IPS-NIHi11 (cell line): ENCODE measurements at places on chromosomes 12 and 14.

GRCh38 chr12:74957231-74957630 is 252.4 kb downstream of the KCNC2 start:
- no peak for DNase-seq

- DNase-seq, result peak; percentile 29
Observed at GRCh38 chr14:81268016-81268416, 47.3 kb upstream of the GTF2A1 start.

- DNase-seq, result no peak
Observed at GRCh38 chr12:72146495-72146894, 125.7 kb upstream of the TRHDE start.

DNA sequence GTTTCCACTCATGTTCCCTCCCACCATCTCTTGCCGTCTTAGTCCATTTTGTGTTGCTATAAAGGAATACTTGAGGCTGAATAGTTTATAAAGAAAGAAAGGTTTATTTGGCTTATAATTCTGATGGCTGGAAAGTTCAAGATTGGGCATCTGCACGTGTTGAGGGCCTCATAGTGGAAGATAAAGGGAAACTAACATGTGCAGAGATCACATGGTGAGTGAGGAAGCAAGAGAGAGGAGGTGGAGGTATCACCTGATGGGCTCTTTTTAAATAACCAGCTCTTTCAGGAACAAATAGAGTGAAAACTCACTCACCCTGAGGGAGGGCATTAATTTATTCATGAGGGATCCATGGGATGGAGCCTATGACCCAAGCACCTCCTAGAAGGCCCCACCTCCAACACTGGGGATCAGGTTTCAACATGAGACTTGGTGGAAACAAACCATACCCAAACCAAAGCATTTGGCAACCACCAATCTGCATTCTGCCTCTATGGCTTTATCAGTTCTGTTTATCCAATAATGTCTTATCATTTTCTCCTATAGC is 29.5 kb downstream of the MYO1H start:
- DNase-seq, result peak; percentile 21

GRCh38 chr12:106914796-106915634 is 40.7 kb upstream of the TMEM263 start:
- DNase-seq, result no peak

- DNase-seq, result no peak
Observed at GRCh38 chr12:41140117-41140516, 48.0 kb upstream of the PDZRN4 start.

GRCh38 chr12:25248137-25248536 is 2.6 kb downstream of the KRAS start:
- DNase-seq, result no peak

- DNase-seq, result no peak
Observed at GRCh38 chr12:31217356-31218130, 108.4 kb downstream of the SINHCAF start.

DNA sequence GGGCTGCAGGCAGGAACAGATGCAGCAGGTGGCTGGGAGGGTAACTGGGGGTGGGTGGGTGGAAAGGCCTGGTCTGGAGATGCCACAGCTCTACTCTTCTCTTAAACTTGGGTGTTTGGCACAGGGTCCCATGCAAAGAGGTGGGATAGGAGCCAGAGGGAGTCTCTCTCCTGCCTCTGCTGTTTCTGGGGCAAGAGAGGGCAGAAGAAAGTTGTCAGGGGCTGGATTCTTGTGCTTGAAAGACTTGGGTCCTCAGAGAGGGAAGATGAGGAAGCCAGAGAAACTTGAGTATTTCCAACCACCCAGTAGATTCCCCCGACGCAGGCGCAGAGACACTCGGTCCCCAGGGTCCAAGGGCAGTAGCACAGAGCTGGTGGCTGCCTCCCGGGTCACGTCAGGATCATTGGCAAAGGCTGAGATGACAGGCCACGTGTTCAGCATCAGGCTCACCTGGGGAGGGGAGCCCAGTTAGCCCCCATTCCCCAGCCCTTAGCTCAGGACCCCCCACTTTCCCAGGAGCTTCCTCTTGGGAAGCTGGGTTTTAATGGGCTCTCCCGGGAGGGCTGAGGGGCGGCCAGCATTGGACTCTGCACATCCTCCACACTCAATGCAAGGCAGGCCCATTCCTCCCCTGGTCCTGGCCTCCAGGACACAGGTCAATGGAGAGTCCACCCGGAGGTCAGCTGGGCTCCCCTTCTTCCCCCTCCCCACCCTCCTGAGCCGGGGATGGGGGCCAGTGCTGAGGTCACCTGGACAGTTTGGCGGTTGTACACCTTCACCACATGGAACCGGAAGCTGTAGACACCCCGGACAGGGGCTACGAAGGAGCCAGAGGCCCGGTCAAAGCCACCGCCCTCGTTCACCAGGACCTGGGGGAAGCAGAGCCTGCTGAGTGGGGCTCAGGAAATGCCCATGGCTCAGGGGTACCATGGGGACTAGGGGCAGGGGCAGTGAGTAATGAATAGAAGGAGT is 1.6 kb downstream of the CBLN3 start:
- DNase-seq, result no peak

DNA sequence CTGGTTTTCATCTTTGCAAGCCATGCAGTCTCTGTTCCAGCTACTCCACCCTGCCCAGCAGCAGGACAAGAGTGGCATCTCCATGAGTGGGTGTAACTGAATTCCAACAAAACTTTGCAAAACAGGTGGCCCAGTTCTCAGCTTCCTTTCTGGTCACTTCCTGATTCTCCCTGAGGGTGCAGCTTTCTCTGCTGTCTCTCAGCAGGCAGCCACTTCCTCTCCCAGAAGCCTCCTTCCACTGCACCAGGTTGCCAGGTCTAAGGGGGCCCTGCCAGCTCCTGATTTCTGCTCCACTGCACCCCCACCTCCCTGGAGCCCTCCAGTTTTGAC is 341.0 kb upstream of the FKBP4 start:
- DNase-seq, result no peak

- DNase-seq, result no peak
Observed at GRCh38 chr12:17609153-17609552, 480.8 kb downstream of the RERGL start.

DNA sequence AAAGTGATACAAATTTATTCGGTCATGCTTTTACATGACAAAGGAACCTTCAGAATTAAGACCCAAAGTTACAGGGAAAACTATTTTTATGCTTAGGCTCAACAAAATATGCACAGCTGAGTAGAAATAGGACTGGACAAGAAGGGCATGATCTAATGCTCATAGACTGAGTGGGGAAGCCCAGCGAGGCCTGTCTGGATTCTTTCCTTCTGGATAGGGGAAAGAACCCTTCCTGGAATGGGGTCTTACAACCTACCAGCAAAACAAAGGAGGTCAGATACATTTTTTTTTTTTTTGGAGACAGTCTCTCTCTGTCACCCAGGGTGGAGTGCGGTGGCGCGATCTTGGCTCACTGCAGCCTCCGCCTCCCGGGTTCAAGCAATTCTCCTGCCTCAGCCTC is 2.2 kb upstream of the DDX55 start:
- DNase-seq, result no peak

DNA sequence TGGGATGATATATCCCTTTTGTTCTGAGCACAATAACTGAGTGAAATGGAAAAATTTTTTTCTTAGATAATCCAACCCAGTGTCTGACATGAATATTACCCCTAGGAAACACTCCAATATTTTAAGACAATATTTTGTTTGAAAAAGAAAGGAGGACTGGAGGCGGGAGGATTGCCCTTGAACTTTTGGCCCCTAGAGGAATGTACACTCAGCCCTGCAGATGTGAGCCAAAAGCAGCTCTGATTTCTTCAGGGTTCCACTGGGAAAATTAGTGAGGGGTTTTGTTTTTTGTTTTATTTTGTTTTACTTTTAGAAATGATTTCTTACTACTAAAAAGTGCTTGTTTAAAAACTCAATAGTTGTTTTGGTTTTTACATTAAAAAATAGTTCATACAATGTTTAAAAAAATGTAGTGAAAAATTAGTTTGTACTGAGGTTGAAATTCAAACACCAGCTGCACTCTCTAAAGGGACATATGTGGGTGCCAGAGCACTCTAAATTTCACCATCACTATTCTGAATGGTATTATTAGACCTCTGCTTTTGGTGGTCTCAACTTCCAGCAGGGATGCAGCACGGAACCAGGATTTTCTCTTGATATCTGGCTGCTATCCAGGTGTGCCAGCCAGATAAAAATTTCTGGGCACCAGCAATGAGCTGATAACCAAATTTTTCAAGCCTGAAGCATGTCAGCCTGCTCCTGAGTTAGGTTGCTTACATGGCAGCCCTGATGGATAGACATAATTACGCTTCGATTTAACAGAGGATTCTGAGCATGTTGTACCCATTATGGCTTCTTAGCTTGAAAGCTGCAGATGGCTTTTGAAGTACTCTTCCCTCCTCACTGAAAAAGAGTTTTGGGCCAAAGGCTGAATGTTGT is 141.9 kb downstream of the ANO6 start:
- DNase-seq, result no peak

DNA sequence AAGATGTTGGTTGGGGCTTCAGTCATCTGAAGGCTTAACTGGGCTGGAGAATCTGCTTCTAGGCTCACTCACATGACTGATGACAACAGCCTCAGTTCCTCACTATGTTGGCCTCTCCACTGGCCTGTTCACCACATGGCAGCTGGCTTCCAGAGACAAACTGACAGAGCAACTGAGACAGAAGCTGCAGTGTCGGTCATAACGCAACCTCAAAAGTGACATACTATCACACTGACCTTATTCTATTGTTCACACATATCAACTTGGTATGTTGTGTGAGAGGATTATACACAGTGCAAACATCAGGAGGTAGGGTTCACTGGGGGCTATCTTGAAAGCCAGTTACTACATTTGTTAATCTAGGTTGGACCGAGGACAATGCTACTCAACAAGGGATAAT is 92.9 kb downstream of the PAWR start:
- no peak for DNase-seq

- peak; percentile 24 for DNase-seq
Observed at GRCh38 chr12:48279601-48280000, 71.1 kb downstream of the ZNF641 start.

GRCh38 chr12:115209230-115209629 is 525.3 kb upstream of the TBX3 start:
- no peak for DNase-seq

DNA sequence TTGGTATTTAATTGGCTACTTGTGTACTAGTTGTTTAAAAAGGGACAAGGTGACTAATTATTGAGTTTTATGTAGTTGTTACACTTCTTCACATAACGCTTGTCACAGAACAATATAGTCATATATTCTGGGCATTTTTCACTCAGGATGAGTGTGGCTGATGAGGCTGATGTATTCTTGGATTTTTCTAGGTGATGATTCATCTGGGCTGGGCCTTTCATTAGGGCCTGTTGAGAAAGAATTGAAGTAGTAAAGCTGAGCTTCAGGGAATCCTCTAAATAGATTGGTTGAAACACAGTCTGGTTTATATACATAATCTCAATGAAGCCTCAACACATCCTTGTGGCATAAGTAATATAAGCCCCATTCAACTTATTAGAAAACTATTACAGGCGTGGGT is 445.7 kb downstream of the DAD1 start:
- no peak for DNase-seq

GRCh38 chr12:66863276-66863675 is 184.4 kb upstream of the GRIP1 start:
- no peak for DNase-seq

- no peak for DNase-seq
Observed at GRCh38 chr14:49363821-49364751, 222.1 kb downstream of the RPS29 start.

DNA sequence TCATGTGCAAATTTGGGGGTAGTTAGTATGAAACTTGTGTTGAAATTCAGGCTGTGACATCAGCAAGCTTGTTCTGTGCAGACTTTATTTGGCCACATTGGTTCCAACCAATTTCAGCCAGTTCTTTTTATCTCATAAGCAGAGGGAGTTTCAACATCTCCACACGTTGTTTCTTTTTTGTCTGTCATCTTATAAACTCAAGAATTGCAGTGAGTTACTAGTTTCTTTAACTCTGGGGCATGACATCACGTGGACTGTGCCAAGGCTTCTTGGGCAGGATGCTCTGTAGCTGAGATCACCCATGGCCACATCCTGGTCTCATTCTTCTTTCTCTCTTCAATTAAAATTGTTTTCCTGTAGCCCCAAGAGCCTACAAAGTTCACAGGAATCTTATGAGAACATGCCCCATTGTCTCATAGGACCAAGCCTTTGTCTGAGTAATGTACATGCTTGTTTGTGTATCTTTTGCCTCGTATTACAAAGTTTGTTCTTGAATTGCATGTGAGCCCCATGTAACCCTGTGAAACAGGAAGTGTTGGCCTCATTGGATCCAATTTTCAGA is 982.0 kb upstream of the TMEM132C start:
- no peak for DNase-seq

- DNase-seq, result no peak
Observed at GRCh38 chr12:119645535-119646059, 22.3 kb upstream of the PRKAB1 start.

DNA sequence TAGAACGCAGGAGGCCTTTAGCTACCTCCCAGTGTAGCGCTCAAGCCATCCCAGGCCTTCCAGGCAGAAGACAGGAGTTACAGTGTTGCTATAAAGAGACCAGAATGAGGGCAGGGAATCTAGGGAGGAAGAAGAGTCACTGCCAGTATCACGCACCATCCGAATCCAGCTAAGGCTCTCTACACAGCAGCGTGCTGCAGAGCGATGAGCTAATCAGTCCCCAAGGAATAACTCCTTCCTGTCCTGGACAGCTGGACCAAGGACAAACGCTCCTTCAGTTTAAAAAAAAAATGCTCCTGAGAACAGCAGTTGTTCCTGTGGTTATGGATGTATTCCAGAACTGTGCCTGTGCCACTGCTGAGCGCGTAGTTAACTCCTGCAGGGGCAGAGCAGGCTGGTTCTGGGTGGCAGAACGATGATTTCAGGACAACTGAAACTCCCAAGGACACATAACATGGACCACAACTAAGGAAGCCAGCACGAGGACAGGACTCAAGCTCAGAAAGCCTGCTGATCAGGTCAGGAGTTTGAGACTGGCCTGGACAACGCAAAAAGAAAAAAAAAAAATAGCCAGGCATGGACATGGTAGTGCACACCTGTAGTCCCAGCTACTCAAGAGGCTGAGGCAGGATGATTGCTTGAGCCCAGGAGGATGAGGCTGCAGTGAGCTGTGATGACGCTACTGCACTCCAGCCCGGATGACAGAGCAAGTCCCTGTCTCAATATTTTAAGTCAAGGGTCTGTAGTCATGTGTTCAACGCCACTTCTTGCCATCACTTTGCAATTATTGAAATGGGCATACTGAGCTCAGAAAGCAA is 2.6 kb downstream of the IFFO1 start:
- DNase-seq, result no peak
